ENCODE measurements at places on chromosomes 13 and 19.

DNA sequence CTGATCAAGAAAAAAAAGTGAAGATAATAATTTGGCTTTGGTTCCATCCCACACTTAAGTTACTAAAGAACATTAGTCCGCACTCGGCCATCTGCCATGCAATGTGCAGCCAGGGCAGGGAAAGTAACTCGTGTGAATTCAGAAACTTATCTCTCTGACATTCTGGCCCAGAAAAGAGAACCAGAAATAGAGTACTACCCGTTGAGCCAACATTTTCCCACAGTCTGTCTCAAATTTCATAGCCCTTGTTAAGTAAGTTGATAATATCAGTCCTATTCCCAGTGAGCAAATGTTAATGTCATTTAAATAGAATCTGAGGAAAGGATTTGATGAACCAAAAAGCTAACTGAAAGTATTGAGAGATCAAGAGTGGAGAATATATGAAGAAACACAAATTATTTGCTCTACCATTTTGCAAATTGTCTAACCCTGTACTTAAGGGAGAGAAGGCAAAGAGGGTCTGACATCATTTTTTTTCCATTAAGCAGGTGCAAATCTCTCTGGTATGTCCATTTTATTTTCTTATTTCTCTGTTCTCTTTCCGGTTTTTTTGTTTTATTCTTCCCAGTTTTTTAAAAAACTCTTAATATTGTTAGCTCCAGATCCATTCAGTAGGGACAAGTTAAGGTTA, 156.3 kb downstream of the NDFIP2 start:
- H3K4me1 ChIP-seq, result no peaks in the 10 kb centered on the region
- H3K4me3 ChIP-seq, result no peak overlapping the region
- H3K36me3 ChIP-seq, result no peaks in the 10 kb centered on the region
- H3K27me3 ChIP-seq, result no peaks in the 10 kb centered on the region
- no peak for DNase-seq

DNA sequence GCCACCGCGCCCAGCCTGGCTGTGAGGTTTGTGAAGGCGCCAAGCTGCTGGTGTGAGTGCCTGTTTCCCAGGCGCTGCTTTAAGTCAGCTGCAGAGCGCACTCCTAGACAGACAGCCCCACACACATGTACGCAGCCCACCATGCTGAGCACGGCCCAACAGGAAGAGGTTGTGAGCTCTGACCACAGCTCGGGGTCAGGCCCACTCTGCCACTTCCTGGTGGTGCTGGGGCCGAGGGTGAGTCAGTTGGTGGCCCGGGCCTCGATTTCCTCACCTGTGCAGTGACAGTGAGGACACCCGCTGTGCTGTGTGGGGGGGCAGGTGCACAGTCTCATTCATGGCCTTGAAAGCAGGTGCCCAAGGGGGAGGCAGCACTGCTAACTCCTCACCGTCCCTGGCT, 106.7 kb downstream of the KDM4B start:
- H3K4me3 ChIP-seq, result no peak overlapping the region
- H3K4me1 ChIP-seq, result peaks cover 10% of the 10 kb centered on the region
- peaks cover 59% of the 10 kb centered on the region for H3K36me3 ChIP-seq
- H3K27me3 ChIP-seq, result no peaks in the 10 kb centered on the region
- no peak for DNase-seq

DNA sequence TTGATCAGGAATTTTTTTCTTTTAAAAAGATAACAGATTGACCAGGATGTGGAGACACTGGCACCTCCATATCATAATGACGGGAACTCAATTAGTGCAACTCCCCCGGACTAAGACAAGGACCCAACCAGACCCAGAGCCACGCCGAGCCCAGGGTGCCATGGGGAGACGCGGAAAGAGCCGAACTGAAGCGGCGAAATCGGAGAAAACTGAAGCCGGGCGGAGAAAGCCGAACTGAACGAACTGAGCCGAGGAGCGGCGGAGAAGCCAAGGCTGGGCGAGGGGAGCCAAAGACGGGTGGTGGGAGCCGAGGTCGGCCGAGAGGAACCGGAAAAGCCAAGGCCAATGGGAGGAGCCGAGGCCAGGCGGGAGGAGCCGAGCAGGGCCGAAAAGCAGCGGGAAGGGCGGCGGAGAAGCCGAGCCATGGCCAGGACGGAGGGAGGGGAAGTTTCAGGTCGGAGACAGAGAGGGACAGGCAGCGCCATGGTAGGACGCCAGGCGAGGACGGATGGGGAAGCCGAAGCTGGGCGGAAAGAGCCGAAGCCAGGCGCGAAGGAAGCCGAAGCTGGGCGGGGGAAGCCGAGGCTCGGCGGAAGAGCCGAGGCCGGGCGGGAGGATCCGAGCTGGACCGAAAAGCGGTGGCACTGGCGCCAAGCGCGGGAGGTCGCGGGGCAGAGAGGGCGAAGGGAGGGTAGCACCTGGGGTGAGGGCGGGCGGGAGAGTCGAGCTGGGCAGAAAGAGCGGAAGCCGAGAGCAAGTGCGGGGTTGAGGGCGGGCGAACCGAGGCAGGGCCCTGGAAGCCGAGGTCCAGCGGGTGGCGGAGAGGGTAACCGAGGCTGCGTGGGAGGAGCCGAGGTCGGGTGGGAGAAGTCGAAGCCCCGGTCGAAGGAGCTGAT, 29.4 kb downstream of the ZNF557 start:
- DNase-seq, result peak; percentile 91
- peak overlapping the region; percentile 96 for H3K27ac ChIP-seq
- peak overlapping the region; percentile 64 for H3K4me3 ChIP-seq
- no peaks in the 10 kb centered on the region for H3K27me3 ChIP-seq

GRCh38 chr19:53881482-53882390, at the start of gene PRKCG:
Gene PRKCG, plus strand, starts transcription at chr19:53882197. Its CDS starts 298 bp downstream, at chr19:53882495.
- H3K27me3 ChIP-seq, result peaks cover 10% of the 10 kb centered on the region
- no peak for DNase-seq
- H3K36me3 ChIP-seq, result no peaks in the 10 kb centered on the region
- peaks cover 27% of the 10 kb centered on the region for H3K4me1 ChIP-seq
- no peak within 1 kb of the TSS for H3K27ac ChIP-seq

- no peaks in the 10 kb centered on the region for H3K27me3 ChIP-seq
- H3K27ac ChIP-seq, result no peak overlapping the region
- H3K4me1 ChIP-seq, result no peaks in the 10 kb centered on the region
- H3K36me3 ChIP-seq, result no peaks in the 10 kb centered on the region
Measured at GRCh38 chr13:46995874-46996273, 99.0 kb upstream of the HTR2A start.

GRCh38 chr13:23496255-23496654, 62.8 kb upstream of the SACS start:
- H3K27ac ChIP-seq, result no peak overlapping the region
- no peak overlapping the region for H3K4me3 ChIP-seq
- H3K36me3 ChIP-seq, result no peaks in the 10 kb centered on the region
- DNase-seq, result no peak

DNA sequence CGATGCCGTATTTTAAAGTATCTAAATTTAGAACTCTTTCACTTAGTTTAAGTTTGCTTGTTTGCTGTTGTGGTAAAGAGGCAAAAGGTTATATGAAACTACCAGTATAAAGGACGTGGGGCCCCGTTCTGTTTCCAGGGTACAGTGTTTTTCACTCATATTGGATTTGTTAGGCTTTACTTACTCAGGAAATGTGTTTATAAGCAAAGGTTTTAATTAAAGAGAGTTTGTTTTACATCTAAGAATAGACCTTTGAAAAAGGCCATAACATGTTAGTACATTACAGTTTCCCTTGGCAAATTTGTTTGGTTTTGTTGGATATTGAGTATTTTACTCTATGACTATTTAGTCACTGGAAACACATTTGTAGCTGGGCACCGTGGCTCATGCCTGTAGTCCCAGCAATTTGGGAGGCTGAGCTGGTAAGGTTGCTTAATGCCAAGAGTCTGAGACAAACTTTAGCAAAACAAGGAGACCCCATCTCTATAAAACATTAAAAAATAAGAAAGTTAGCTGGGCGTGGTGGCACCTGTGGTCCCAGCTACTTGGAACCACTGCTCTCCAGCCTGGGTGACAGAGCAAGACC, 7.1 kb downstream of the DGKH start:
- no peak for DNase-seq
- H3K4me3 ChIP-seq, result no peak overlapping the region
- no peaks in the 10 kb centered on the region for H3K36me3 ChIP-seq
- H3K4me1 ChIP-seq, result no peaks in the 10 kb centered on the region
- H3K27me3 ChIP-seq, result no peaks in the 10 kb centered on the region
- H3K27ac ChIP-seq, result no peak overlapping the region

- H3K4me1 ChIP-seq, result peaks cover 42% of the 10 kb centered on the region
- H3K4me3 ChIP-seq, result no peak overlapping the region
- H3K27ac ChIP-seq, result peak overlapping the region; percentile 57
- no peaks in the 10 kb centered on the region for H3K27me3 ChIP-seq
- H3K36me3 ChIP-seq, result no peaks in the 10 kb centered on the region
Measured at GRCh38 chr19:6067975-6068374, 42.3 kb downstream of the RFX2 start.

DNA sequence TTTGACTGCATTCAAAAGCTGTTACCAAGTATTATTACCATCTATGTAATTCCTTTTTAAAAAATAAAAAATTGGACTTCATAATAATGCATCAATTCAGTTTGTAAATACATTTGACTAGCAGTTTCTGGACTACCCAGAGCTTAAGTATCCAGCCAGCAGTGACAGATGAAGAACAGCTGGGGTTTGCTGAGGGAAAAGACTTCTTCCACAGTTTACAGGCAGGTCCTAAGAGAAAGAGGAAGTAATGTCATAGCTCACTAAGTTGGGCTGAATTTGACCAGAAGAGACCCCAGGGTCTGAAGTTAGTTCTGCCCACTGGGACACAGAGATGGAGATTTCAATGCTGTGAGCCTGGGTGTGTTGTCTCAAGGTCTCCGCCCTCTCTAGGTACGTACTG, 96.4 kb downstream of the MBNL2 start:
- peak overlapping the region; percentile 53 for H3K27ac ChIP-seq
- peaks cover 61% of the 10 kb centered on the region for H3K4me1 ChIP-seq
- H3K27me3 ChIP-seq, result no peaks in the 10 kb centered on the region
- H3K4me3 ChIP-seq, result no peak overlapping the region

GRCh38 chr13:110520431-110521295, 40.9 kb downstream of the RAB20 start:
- no peaks in the 10 kb centered on the region for H3K27me3 ChIP-seq
- no peak overlapping the region for H3K4me3 ChIP-seq
- peak overlapping the region; percentile 79 for H3K27ac ChIP-seq

DNA sequence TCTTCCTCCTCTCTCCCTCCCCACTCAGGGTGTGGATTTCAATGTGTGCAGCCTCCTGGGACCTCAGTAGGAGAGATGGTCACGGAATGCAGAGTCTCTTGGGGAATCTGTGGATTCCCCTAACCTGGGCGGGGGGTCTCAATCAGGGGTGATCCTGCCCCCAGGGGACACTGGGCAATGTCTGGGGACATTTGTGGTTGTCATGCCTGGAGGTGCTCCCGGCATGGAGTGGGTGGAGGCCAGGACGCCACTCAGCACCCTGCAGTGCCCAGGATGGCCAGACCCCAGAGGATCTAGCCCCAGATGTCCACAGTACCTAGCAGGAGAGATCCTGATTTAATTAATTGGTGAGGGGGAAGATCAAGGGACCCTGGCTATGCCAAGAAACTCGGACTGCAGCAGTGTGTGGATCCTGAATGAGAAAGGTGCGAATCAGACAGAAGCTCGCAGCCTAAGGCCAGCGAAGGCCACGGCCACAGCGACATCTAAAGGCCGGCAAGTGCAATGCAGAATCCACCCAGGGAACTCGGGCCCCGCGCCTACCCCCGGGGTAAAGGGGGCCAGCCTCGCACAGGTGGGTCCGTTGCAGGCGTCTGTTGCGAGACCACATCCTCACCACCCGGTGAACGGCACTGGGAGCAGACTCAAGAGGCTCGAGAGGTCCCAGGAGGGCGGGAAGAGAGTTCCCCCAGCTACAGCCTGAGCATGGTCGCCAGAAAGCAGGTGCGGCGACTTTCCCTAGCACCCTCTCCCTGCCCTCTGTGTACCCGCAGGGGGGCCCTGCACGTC, 88.8 kb downstream of the GNG7 start:
- peaks cover 20% of the 10 kb centered on the region for H3K4me1 ChIP-seq
- no peak overlapping the region for H3K4me3 ChIP-seq
- DNase-seq, result no peak
- no peaks in the 10 kb centered on the region for H3K36me3 ChIP-seq
- H3K27me3 ChIP-seq, result no peaks in the 10 kb centered on the region
- no peak overlapping the region for H3K27ac ChIP-seq

- H3K4me1 ChIP-seq, result no peaks in the 10 kb centered on the region
- no peaks in the 10 kb centered on the region for H3K27me3 ChIP-seq
- no peak overlapping the region for H3K4me3 ChIP-seq
Measured at GRCh38 chr13:49802426-49802825, 9.9 kb upstream of the KPNA3 start.

- H3K27ac ChIP-seq, result no peak overlapping the region
- no peak for DNase-seq
- no peak overlapping the region for H3K4me3 ChIP-seq
- H3K27me3 ChIP-seq, result no peaks in the 10 kb centered on the region
- H3K36me3 ChIP-seq, result no peaks in the 10 kb centered on the region
Measured at GRCh38 chr13:50576156-50576555, 267.3 kb downstream of the DLEU7 start.

GRCh38 chr13:103730407-103730806, 664.2 kb upstream of the SLC10A2 start:
- H3K4me1 ChIP-seq, result no peaks in the 10 kb centered on the region
- H3K27ac ChIP-seq, result no peak overlapping the region
- no peaks in the 10 kb centered on the region for H3K27me3 ChIP-seq
- H3K4me3 ChIP-seq, result no peak overlapping the region
- H3K36me3 ChIP-seq, result no peaks in the 10 kb centered on the region

- H3K36me3 ChIP-seq, result no peaks in the 10 kb centered on the region
- no peak overlapping the region for H3K4me3 ChIP-seq
- no peaks in the 10 kb centered on the region for H3K27me3 ChIP-seq
- H3K27ac ChIP-seq, result peak overlapping the region; percentile 75
- no peak for DNase-seq
Measured at GRCh38 chr13:33228648-33229445, 56.7 kb downstream of the STARD13 start.

GRCh38 chr13:24670961-24671381, 9.2 kb upstream of the ATP12A start:
- DNase-seq, result no peak
- H3K4me3 ChIP-seq, result no peak overlapping the region
- H3K27me3 ChIP-seq, result no peaks in the 10 kb centered on the region

- H3K36me3 ChIP-seq, result no peaks in the 10 kb centered on the region
- H3K4me3 ChIP-seq, result peak overlapping the region; percentile 18
- H3K4me1 ChIP-seq, result peaks cover 19% of the 10 kb centered on the region
- no peak for DNase-seq
- H3K27ac ChIP-seq, result no peak overlapping the region
- peaks cover 12% of the 10 kb centered on the region for H3K27me3 ChIP-seq
Measured at GRCh38 chr19:4279267-4279529, 132 bp downstream of the SHD start.

GRCh38 chr19:15354566-15355296, 22.4 kb upstream of the BRD4 start:
- no peak for DNase-seq
- H3K27me3 ChIP-seq, result no peaks in the 10 kb centered on the region
- H3K36me3 ChIP-seq, result peaks cover 58% of the 10 kb centered on the region
- H3K27ac ChIP-seq, result no peak overlapping the region
- no peak overlapping the region for H3K4me3 ChIP-seq
- no peaks in the 10 kb centered on the region for H3K4me1 ChIP-seq

DNA sequence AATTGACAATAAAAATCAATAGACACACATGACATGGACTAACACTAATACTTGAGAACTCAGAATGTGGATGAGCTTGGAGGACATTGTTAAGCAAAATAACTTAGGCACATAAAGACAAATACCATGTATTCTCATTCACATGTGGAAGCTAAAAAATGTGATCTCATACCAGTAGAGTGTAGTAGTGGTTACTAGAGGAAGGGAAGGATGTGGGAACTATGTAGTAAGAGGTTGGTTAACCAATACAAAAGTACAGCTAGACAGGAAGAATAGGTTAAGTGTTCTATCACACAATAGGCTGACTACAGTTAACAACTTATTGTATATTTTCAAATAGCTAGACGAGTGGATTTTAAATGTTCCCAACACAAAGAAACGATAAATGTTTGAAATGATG, 415.8 kb upstream of the KLF12 start:
- no peaks in the 10 kb centered on the region for H3K4me1 ChIP-seq
- H3K4me3 ChIP-seq, result no peak overlapping the region
- no peak overlapping the region for H3K27ac ChIP-seq
- no peaks in the 10 kb centered on the region for H3K36me3 ChIP-seq
- no peak for DNase-seq
- H3K27me3 ChIP-seq, result no peaks in the 10 kb centered on the region

All from vagina (tissue), 2 donors.